ENCODE measurements at places on chromosomes 6 and 20.

DNA sequence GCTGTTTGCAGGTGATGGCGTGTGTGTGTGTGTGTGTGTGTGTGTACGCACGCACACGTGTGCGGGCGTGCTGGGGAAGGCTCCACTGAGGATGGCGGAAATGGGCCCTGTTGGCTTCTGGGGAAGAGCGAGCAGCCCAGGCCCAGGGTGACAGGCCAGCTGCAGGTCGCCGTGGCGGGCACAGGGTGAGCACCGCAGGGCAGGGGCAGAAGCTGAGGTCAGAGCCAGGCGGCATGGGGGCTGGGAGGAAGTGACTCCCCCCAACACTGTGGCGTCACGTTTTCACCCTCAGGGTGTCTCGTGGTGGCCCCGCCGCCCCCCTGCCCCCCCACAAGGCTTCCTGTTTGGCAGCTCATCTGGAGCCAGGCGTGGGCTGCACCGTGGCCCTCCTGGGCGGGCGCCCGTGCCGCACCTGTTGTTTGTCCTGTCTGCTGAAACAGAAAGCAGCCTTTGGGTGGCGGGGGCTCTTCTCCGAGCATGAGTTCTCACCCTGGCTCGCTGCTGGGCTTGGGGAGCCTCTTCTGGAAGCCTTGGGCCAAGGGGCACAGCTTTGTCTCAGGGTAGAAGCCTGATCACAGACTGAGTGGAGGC lies 7.1 kb downstream of the RBM38 start:
- DNase-seq, result no peak

GRCh38 chr20:300345-300990 lies 3.1 kb downstream of the ZCCHC3 start:
- DNase-seq, result no peak

DNA sequence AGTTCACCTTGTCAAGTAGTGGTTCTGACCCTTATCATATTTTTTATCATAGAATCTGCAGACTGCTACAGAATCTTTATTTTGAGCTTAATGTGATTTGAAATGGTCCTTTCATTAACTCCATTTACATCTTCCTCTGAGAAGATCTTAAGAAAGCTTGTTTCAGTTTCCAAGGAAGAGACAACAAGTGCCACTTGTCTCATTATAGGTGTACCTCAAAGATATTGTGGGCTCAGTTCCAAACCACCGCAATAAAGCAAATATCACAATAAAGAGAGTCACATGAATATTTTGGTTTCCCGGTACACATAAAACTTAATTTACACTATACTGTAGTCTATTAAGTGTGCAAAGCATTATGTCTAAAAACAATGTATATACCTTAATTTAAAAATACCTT lies 66.4 kb upstream of the ATXN1 start:
- DNase-seq, result no peak

- DNase-seq, result no peak
Observed at GRCh38 chr20:15162079-15162647, 824.8 kb upstream of the FLRT3 start.

DNA sequence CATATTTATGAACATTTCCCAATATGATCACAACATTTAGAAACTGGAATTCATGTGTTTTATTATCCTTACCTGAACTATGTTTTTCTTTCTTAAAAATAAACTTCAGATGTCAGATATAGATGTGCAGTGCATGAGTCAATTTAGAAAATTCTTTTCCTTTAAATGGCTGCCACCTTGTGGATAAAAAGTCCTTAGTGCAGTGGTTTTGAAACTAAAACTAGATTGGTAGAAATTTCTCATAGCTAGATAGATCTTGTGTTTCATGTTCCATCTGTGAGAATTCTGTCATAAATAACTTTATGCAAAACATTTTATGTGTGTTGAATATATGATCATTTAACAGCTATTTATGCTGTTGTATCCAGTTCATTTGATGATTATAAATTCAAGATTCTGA lies 134.9 kb downstream of the KLHL32 start:
- DNase-seq, result no peak

DNA sequence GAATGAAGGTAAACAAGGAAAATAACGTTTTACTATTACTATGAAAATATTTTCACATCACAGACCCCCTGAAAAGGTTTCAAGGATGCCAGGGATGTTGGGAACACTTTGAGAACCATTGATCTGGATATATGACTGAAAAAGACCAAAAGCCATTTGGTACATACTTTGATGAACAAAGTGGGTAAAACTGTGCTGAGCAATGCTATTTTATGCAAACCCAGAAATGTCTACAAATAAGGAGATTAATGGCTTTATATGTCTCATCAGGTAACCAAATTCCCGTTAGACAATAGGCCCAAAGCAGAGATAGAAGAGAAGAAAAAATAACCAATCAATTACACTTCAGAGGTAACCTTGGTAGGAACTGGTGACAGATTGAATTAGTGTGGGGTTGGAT lies 101.4 kb upstream of the CNKSR3 start:
- no peak for DNase-seq

DNA sequence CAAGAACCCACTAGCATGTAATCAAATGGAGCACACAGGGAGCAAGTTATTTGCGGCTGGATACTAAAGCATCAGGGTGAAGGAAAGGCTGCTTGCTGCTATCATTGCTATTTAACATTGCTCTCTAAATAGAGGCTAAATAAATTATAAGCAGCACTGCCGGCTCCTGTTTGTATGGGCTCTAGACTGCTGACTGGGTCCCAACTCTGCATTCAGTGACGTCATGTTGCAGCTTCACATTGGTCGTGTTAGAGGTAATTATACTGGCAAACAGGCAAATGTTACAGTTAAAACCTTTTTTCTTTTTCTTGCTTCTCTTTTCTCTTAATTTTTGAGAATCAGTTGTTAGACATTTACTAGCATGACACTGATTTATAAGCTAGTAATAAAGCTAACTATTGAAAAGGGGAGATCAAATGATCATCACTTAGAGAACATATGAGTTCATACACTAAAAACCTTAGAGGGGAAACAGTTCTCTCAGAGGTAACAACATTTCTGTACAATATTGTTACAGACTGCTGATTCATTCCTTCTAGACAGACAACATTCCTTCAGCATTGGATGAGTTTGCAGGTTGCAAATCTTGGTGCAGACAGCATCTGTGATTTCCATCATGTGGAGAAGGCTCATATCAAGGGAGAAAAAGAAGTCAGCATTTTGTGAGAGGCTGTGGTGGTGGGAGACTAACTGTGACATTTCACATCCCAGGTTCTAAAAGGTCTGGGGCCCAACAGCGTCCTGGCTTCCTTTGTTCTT lies 15.9 kb downstream of the RFPL4B start:
- DNase-seq, result no peak

GRCh38 chr6:74467533-74468215 lies 738.2 kb downstream of the COL12A1 start:
- no peak for DNase-seq

DNA sequence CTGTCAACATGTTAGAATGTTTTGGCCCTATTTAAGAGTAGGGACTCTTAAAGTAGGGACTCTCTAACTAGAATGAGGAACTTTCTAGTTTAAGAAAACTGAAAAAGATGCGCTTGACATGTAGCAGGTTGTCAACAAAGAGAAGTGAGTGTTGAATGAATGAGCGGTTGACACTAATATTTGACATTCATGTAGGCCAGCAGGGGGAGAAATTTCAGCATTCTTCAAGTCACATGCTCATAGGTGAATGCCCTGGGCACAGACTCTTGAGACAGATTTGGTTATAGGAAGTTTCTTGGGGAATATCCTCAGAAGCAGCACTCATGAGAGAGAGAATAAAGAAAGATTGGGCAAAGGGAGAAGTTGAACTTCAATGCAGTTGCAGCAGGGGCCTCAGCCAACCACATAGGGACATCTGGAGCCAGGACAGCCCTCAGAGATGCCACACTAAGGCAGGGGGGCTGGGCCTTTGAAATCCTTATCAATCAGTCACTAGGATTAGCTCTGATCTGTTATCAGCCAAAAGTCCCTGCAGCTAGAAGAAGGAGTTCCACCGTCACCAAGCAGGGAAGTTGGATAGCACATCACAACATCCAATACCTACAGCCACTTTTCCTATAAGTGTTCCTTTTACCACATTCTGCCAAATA lies 145.1 kb upstream of the FKBP1C start:
- DNase-seq, result no peak

DNA sequence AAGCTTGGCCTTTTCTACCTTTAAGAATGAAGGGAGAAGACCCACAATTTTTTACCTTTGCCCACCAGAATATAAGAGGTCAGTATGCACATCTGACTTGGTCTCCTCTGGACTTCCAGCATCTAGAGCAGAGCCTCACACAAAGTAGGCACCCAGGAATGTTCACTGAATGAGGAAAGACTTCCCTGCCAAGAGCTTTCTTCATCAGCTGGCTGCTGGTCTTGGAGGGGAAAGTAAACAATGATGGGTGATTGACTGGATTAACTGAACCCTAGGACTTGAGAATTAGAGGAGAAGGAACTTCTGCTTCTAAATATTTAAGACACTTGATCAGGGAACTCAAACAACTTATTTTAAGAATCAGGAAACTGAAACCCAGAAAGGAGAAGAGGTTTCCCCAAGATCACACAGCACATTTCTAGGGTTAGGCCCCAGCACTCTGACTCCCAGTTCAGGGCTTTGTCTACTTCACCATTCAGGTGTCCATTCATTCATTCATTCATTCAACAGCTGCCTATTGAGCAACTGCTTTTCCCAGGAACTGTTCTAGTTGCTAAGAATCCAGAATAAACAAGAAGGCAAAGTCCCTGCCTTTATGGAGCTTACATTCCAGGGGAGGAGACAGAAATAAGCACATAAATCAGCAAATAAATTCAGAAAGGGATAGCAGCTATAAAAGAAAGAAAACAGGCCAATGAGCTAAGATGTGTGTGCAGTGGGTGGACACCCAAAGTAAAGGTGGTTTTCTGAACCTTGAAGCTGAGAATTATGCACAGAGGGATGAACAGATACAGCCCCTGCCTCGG lies 216.9 kb upstream of the LRFN2 start:
- DNase-seq, result no peak

- no peak for DNase-seq
Observed at GRCh38 chr6:76000629-76001028, 71.8 kb downstream of the IMPG1 start.

- DNase-seq, result no peak
Observed at GRCh38 chr20:38079353-38079752, 45.8 kb downstream of the RPRD1B start.
